HuH-7.5 (cell line): ENCODE measurements at places on chromosomes 2 and 18.
A peak's percentile ranks its signal among the peaks of the same experiment; 100 is the strongest.

DNA sequence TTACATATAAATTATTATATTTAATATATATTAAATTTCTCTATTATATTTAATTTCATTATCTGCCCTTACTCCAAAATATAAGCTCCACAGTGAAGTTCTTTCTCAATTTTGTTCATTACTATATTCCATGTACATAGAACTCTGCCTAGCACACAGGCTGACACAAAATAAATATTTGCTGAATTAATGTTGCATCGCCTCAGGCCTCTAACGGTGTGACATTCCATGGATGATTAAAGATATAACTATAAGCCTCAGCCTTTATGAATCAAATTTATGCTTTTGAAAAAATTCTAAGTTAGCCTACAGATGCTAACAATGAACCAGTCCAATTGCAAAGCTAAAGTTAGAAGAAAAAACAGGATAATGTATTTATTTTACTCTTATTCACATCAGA, 1337.2 kb upstream of the NRXN1 start:
- no peak for DNase-seq

GRCh38 chr2:229488232-229488631, 217.1 kb upstream of the PID1 start:
- no peak for DNase-seq

DNA sequence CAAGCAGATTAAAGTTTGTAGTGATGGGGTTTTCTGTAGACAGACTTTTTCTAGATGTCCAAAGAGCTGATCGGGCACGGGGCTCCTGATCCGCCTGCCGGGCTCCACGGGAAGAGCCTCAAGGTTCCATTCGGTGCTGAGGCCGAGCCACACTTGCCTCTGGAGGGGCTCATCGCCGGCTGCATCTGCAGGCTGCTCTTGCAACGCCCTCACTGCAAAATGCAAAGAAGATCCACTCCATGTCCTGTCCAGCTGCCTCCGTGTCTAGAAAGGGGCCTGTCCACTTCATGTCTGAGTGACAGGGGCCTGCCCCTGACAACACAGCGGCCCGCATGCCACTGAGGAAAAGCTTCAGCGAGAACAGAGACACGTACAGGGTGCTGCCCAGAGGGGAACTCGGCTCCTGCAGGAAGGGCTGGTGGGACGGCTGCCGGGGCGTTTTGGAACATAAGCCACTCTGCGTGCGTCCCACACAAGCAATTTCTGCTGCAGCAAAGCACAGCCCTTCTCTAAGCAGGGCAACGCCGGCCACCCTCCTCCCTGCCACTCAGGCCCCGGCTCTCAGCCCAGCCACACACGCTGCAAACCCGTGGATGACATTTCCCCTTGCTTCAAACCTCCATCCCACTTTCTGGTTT, 53.6 kb upstream of the CTDP1 start:
- DNase-seq, result no peak

- DNase-seq, result no peak
These were observed 49.1 kb downstream of the CCDC195 start for GRCh38 chr2:224666951-224667553.

DNA sequence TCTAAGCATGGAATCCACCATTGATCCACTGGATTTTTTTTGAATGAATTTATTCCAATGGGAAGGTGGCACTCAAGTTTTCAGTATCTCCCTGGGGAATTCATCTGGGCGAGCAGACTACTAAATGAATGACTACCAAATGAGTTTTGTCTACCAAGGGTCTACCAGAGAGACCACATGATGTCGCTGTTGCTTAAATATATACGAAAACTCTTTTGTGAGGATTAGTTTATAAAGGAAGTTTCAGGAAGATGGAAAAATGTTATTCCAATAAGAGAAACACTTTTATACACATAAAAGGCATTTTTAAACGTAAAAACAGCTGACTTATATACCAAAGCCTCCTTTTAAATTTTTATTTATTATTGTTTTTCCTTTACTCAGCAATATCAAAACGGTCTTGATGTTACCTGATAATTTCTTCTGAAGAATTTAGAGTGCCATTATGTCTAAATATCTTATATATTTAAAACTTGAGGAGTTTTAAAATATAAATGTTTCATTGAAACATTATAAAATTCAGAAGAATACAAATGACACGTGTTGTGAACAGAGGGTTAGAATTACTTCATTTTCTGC, 139.7 kb downstream of the HRH4 start:
- peak; percentile 16 for DNase-seq

- no peak for DNase-seq
These were observed 33.9 kb downstream of the NBAS start for GRCh38 chr2:15527074-15527739.

DNA sequence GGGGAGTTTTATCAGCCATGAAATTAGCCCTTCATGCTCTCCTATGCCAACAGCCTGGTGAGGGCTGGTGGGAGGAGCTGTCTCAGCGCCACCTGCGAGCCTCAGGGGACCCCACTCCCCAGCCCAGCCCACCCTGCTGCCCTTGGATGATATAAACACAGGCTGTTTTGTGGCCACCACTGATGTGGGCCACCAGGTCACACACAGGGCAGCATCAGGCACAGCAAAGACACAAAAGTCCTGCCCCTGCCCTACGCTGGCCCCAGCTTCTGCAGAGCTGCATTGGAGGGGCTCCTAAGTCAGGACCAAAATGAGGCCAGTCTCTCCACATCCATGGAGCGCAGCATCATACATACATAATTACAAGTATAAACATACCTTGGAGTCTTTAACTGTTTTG, 110.6 kb upstream of the TEX51 start:
- DNase-seq, result no peak

DNA sequence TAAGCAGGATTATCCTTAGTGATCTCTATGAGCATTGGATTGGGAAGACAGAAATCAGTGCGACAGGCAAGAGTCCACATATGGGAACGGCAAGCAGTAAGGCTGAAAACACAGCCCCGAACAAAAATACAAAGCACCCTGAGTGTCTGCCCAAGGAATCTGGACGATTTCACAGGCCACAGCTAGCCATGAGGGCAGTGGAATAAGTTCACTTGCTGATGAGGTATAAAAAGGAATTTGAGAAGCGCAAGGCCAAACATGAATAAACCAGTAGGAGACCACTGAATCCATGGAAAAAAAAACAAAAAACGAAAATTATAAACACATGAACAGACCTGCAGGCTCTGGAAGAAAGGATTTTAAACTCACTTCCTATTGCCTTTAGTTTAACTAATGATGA, 24.3 kb downstream of the WDSUB1 start:
- DNase-seq, result no peak

DNA sequence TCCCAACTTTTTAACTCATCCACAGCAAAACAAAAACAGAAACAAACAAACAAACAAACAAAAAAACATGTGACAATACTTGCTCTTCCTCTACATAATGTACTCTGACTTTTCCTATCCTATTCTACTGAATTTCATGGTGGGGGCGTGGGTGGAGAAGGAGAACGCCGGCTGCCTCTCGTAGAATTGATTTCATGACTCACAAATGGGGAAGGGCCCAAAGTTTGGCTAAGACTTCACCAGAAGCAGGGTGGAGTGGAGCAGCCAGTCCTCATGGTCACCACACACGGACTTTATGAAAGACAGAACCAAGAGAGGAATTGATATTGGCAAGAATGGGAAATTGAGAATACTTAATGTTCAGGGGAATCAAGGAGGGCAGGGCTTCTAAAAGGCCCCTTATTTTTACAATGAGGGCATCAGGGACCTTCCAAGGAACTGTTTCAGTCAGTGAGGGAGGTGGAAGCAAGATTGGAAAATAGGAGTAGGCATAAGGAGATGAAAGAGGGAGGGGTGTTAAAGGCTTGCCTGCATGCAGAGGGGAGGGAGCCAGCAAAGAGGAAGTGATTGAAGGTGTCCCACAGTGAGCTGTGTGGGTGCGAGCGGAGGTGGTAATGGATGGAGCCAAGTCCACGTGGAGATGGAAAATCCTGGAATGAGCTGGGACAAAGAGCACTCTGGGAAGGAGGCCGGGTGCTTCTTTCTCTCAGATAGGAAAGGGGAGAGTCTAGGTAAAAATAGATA, 27.9 kb downstream of the MARCHF4 start:
- no peak for DNase-seq

DNA sequence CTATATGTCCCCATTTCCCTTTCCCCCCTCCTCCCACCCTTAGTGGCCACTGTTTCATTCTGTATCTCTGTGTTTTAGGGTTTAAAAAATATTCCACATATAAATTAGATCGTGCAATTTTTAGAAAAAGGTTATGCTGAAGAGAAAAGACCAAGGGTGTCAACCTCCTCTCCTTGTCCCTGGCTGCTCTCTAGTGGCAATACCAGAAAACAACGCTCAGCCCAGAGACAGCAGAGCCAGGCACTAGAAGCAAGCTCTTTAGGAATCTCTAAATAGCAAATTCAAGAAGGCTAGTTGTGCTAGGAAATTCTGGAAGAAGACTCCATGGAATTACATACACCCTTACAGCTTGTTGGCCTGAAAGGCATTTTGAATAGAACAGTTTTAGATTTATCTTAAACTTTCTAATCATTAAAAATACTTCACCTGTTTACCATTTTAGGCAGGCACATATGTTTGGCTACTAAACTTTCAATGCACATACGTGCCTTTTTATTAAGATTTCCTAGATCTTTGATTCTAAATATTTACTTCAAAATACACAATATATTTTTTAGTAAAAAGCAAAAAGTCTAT, 35.1 kb upstream of the RASGRP3 start:
- peak; percentile 49 for DNase-seq

DNA sequence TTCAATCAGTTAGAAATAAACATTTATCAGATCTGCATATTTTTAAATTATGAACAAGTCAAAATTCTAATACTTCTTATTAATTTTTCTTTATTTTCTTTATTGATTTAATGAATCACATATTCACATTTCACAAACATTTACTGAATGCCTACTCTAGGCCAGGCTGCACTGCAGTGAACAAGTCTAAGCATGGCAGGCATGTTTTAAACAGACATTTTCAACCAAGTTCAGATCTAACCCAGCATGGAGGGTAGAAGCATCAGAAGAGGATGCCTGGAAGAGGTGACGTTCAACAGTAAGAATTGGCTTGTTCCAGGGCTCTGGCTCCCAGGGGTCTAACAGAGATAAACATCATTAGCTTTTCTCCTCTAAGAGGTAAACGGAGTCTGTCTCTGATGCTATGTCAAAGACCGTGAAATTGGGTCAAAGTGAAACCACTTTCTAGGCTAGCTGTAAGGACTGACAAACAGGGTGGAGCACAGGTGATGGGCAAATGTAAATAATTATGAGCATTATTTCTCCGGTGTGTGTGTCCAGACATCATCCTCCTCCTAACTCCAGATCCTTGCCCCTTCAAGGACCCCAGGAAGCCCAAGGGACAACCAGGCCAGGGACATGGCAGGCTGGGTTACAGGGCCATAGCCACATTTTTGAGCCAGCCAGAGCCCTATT, 50.6 kb downstream of the UNC50 start:
- DNase-seq, result no peak

GRCh38 chr18:60162388-60162787, 210.2 kb downstream of the MC4R start:
- DNase-seq, result no peak

DNA sequence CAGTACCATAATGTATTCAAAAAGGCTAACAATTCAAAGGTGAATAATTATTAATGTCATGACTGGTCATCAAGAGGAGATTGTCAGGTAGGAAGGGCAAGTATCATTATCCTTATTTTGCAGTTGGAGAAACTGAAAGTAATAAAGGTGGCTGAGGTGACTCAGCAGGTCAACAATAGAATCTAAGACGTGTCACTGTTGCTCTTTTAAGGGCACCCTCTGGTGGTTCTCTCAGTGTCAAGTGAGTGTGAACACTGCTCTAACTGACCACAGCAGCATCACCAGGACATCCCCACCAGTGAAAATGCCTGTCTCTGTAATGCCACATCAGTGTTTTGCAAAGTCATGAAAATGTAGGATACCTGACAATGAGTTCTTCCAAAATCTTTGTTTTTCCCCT, 69.7 kb downstream of the DCC start:
- DNase-seq, result no peak

DNA sequence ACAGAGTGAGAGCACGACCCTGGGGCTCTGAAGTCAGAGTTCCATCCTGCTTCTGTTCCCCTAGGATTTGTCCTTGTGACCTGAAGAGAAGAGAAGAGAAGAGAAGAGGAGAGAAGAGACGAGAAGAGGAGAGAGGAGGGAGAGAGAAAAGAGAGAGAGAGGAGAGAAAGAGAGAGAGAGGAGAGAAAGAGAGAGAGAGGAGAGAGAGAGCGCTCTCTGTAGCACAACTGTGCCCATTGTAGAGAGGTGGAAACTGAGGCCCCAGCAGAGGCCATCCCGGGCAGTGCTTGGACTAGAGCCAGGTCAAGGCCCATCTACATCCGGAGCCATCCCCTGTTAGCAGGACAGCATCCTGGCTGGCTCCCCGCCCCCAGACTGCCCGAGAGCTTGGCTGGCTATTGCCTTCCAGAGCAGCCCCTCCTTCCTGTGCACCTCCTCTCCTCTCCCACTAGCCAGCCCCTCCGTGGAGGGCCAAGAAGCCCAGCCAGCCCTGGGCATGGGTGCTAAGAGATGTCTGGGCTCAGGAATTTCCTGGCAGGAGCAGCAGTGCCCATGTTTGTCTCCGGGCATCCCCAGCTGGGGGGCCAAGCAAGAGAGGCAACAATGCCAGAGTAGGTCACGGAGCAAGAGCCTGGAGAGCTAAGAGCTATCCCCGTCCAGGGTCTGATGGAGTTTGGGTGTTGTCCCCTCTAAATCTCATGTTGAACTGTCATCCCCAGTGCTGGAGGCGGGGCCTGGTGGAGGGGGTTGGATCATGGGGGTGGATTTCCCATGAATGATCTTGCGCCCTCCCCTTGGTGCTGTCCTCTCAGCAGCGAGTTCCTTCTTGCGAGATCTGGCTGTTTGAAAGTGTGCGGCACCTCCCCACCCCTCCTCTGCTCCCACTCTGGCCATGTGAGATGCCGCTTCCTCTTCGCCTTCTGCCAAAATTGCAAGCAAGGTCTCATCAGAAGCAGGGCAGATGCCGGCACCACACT, 18.2 kb upstream of the GPR55 start:
- no peak for DNase-seq

GRCh38 chr18:36744261-36744876, 84.4 kb downstream of the TPGS2 start:
- DNase-seq, result no peak

- no peak for DNase-seq
These were observed 7.2 kb downstream of the CPSF3 start for GRCh38 chr2:9430316-9431293.

DNA sequence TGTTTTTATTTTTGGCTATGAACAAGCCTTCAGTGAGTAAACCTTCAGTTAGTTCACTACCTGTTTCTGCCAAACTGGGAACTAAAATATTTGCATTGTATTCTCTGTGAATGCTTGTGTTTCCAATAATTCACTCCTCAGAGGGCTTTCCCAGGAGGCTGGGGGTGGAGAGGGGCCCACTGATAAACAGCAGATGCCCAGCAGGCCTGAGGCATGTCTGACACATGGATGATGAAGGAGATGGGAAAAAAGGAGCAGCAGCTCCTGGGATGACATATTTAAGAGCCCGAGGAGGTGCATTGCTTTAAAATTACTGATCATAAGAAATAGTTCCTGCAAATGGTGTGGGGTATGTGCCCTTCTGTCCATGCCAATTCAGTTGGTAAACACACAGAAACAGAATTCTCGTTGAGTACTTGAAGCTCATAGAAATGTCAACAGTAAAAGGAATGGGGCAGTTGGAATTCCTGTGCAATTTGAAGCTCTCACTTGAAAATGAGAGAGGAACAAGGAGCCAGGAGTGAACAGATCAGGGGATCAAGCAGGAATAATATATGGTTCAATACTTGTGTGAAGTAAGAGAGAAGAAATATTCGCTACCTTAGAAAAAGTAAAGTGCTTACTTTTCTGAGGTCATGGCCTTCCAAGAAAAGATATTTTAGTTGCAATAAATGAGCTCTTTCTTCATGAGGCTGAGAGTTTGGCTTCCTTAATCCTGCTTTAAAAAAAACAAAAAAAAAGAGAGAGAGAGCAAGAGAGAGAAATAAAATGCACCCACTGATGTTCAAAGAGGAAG, 22.0 kb upstream of the HNMT start:
- no peak for DNase-seq
